ENCODE measurements at places on chromosomes 2 and 18.

GRCh38 chr2:239675826-239676715 lies 275.3 kb upstream of the HDAC4 start:
- DNase-seq, result no peak

- no peak for DNase-seq
These were observed 2.8 kb downstream of the CAPN10 start for GRCh38 chr2:240589375-240589774.

GRCh38 chr2:70771446-70771845 lies 3.4 kb upstream of the ADD2 start:
- DNase-seq, result no peak

DNA sequence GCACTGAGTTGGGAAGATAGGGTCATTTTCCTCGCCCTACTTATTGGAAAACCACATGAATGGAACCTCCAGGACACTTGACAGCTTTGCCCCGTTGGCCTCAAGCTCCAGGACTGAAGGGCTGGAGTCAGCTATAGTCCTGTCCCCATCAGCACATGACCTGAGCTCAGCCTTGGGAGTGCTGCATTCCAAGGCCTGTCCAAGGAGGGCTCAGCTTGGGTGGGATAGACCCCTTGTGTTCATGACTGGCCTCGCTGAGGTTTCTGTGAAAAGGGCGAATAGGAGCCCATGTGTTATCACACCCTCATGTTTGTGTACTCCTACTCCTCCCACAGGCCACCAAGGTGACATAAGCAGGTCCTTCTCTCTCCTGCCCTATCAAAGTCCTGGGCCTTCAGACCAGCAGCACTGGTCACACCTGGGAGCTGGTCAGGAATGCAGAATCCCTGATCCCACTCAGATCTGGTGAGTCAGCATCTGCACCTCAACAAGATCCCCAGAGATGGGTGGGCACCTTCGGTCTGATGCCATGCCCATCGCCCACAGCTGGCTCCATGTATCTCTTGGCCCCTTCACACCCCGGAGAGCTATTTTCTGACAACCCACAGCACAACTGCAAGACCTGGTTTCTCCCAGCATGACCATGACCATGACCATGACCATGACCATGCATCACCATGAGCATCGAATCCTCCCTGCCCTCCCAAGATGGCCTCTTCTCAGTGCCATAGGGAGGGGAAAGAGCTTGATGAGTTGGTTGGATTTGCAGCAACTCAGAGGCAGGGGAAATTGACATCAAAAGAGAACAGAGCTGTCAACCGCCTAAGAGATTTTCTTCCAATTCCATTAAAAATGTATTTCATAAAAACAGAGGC lies 83.0 kb upstream of the RAB6C start:
- DNase-seq, result no peak

GRCh38 chr18:37219257-37219656 lies 346.3 kb downstream of the CELF4 start:
- DNase-seq, result no peak

DNA sequence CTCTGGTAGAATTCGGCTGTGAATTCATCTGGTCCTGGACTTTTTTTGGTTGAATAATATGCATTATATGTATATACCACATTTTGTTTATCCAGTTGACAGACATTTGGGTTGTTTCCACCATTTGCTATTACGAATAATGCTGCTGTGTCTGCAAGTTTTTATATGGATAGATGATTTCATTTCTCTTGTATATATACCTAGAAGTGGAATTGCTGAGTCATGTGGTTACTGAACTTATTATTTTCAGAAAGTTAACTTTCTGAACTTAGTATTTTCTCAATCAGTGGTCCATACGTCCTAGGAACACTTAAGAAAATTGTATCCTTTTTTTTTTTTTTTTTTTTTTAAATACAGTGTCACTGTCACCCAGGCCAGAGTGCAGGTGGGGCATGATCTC lies 63.3 kb downstream of the RIF1 start:
- DNase-seq, result no peak

DNA sequence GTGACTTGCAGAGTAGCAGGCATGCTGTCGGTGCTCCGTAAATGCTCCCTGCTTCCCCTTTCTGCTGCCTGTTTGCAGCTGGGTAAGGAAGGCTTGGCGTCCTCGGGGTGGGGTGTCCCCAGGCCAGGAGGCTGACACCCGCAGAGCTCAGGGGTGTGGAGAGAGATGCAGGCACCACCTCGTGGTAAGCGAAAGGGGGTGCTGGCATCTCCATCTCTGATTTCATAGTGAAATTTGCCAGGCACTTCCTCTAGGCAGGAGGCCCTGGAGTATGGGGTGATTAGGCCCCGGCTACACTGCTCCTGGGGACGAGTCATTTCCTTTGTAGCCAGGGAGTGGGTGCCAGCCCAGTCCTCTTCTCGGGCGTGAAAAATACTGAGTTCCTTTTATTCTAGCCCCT lies 160.4 kb downstream of the KLHL29 start:
- DNase-seq, result no peak

DNA sequence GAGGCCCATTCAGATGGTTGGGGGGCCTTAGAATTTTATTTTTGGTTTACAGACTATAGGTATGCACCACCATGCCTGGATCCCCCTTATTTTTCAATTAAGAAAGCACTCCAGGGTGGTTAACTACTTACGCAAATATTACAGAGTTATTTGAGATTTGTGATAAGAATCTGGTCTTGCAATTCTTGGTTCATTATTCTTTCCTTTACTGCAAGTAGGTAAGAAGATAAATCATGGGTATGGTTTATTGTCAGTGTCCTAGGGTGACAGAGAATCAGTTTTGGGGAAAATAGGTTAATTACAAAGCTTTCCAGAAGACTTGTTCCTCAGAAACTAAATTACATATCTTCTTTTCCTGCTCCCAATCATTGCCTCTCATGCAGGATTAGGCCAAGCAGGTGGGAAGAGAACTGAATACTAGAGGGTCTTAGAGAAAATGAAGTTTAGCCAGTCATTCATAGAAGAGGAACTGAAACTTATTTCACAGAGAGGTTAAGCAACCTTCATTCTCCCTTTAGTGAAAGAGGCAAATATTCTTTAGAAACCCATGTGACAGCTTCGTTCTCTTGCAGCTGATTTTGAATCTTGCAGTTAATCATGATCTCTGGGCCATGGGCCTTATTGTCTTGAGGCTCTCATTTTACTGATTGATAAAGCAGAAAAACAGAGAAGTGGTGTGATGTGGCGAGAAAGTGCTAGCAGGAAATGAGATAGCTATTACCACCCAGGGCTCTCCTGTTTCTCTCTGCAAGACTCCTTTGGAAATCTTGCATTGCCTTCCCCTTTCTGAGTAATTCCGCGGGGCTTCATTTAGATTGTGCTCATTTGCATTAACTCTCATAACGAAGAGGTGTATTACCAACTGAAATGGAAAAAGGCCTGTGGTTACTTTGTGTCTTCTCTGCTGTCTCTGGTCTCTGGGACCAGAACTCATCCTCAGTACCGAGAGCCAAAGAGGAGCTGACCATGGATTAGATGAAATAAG lies 44.8 kb upstream of the ARHGAP25 start:
- DNase-seq, result no peak

DNA sequence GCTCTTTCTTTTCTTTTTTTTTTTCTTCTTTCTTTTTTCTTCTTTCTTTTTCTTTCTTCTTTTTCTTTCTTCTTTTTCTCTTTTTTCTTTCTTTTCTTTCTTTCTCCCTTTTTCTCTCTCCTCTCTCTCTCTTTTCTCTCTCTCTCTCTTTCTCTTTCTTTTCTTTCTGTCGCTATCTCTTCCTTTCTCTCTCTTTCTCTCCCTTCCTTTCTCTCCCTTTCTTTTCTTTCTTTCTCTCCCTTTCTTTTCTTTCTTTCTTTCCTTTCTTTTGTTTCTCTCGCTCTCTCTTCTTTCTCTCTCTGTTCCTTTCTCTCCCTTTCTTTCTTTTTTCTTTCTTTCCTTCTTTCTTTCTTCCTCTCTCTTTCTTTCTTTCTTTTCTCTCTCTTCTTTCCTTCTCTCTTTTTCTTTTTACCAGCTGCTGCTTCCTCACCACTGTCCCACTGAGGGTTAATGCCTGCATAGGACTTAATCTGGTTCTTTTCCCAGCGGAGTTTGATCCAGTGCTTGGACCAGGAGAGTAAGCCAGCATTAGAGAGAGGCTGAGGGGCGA lies 145.4 kb upstream of the SIX2 start:
- no peak for DNase-seq

DNA sequence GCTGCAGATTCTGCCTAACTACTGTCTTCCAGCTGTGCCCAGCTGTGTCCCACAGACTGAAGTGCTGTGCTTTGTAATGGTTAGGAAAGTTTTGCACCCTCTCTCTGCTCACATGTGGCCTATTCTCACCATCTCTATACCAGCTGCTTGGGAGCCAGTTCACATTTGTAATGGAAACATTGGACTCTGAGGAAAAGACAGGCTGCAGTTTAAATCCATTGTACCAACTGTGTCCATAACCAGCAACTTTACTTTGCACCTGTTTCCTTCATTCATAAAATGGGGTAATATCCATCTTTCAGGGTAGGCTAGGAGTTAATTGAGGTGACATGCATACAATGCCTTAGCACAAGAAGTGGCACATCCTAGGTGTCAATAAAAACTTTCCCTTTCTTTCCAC lies 344.0 kb downstream of the TNS1 start:
- DNase-seq, result no peak

DNA sequence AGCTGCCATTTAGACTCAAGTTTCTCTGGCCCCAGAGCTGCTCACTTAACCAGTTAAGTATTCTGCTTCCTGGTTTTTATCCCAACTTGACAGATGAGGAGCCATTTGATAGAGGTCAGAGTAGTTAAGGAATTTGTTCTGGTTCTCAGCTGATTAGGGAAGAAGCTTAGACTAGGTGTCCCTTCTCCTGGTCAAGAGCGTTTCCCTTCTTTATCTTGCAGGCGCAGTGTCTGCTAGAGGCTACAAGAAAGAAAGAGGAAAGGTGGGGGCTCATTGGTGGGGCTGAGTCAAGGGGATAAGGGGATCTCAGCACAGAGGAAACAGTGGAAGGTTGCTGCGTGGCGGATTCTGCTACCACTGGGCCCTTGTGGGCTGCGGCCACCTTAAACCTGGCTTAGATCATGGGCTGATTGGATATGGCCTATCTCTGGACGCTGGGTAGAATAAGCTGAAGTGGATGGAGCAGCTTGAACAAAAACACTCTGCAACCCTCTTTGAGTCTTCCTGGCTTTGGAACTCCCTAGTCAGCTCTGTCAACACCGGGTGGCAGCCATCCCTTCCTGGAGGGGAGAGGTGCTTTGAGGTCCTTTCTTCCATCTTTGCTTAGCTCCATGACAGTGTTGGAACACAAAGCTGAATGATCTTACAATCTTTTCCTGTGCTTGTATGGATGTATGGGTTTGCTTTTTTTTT lies 70.8 kb downstream of the QPCT start:
- DNase-seq, result peak; percentile 23

Measured in fibroblast of the conjunctiva (primary cell).